ENCODE measurements at places on chromosomes 6 and 20.

GRCh38 chr6:147949981-147950622, 392.5 kb upstream of the SASH1 start:
- no peak for DNase-seq

- DNase-seq = peak; percentile 71
Measured at GRCh38 chr6:35736253-35736894, 458 bp upstream of the ARMC12 start.

DNA sequence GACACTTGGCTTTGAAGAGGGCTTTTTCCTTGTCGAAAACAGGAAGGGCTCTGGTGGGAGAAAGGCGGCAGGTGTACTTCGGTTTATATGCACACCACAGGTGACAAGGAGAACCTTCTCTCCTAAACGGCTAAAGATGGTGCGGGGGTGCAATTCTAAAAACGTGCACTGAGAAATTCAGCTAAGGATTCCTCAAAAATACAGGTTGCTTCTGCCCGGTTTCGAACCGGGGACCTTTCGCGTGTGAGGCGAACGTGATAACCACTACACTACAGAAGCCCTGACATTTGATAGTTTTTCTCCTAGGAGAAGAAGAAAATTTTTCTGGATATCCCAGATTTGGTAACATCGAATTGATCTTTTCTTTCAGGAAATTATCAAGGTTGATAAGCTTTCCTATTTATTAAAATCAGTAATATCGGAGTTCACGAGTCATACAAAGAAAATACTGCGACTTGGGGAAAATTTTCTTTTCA, 32.0 kb downstream of the POM121L2 start:
- DNase-seq = no peak

DNA sequence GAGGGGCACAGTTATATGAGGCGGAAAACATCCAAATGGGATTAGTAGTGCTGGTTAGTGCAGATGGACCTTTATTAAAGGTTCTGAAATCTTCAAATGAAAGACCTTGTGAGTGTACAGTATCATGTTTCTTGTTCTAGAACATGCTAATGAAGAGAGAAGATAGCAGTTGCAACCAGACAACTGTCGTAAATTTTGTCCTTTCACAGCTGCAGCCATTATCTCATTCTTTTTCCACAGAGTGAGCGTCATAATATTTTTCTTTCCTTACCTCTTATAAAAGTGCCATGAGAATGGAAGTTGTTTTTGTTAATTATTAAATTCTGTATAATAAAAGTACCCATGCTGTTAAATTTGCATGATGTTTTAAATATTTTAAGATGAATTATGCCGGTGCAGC, 4.4 kb upstream of the C6orf163 start:
- no peak for DNase-seq

DNA sequence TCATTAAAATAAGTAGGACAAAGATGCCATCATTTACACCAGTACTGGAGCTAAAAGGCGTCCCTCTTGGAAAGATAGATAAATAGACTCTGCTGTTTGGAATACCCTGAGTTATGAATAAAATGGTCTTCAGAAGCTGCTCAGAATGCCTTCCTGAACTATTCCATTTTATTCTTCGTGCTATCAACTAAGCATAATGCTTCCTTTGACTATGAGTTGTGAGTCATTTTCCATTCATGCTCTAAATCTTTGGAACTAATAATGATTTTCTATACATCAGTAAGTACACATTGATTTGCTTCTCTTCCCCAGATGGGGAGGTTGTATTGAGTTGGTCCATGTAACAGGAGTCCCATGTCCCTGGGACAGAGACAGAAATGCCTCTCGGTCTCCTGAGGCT, 98.3 kb upstream of the PDE7B start:
- DNase-seq = no peak

DNA sequence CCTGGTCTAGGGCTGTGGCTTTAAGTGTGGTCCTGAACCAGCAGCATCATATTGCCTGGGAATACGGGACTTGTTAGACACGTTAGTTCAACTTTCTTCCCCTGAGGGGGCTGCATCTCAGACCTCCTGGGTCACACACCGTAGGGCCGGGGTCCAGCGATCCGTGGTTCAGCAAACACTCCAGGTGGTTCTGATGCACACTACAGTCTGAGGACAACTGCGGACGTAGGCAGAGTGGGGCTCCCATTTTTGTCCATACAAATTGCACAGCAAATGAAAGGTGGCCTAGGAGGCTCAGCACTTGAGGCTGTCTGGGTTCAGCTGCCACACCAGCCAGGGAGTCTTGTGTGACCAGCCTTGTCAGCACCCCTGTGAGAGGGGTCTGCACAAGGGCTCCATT, 233.1 kb downstream of the QKI start:
- DNase-seq = no peak

- DNase-seq = no peak
Measured at GRCh38 chr6:105642708-105643107, 239.8 kb upstream of the PREP start.

DNA sequence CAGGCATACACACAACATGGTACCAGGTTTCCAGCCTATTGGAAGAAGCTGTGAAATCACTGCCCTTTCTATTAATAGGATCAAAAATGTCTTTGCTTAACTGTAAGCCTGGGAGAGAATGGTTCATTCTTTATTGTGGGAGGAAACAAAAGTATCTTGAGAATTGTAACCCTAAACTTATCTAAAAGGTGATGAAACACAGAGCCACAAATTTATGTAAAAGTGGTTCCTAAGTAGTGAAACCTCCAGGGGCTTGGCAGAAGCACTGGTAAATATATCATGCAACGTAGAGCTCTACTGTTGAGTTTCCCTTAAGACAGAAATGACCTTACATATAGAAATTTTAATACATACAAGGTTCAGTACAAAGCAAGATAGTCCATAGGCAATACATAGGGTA, 17.2 kb upstream of the NOX3 start:
- no peak for DNase-seq
